Prostate gland (tissue), 2 donors: ENCODE measurements at places on chromosomes 7 and 10.
A peak's percentile ranks its signal among the peaks of the same experiment; 100 is the strongest.

DNA sequence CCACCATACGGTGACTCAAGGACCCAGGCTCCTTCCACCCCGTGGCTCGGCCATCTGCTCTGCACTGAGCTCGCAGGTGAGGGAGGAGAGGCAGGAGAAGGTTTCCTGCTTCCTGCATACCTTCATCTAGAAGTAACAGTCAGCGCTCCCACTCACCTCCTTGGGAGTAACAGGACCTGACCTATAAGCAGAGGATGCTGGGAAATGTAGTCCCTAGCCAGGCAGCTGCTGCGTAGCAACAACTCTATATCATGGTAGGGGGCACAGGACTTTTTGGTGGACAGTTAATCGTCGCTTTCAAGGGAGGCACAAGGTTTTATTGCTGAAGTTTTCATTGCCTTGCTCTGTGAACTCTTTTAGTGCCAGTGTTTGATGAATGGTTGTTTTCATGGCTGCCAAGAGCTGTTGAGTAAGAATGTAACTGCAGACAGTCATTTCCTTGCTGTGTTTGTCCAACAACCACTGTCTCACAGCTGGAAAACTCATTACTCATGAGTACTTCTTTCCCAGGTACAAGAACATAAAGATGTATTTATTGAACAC lies 10.2 kb upstream of the ZFYVE27 start:
- peak; percentile 43 for DNase-seq

GRCh38 chr7:1593091-1593866 lies 23.4 kb upstream of the PSMG3 start:
- no peak for DNase-seq

DNA sequence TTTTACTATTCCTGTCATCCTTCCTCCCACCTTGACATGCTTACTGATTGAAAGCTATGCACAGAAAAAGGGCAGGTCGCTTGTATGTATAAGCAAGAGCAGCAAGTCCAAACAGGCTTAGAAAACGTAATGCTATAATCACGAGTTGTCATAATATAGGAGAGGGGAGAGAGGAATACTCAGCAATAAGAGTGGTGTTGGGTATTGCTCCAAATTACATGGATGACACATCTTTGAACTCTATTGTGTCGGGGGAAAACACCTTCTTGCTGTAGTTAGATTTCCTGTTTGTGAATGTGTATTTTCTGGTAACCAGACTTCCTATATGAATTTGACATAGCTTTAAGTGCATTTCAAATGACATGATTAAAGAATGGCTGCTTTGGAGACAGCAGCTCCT lies 7.5 kb downstream of the MET start:
- no peak for DNase-seq

DNA sequence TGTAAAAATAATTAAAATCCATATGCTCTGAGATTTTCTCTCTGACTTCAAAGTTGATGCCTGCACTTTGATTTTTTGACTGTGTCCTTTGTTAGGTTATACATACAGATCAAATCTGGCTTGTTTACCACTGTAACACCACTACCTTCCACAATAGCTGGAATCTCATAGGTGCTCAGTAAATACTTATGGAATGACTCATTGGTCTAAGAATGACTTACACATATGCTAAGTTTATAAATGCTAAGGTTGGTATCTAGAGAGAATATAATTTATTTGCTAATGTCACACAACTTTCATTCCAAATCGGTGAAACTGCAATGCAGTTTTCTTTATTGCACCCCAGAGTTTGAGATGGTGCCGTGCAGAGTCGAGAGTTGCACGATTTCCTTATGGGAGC lies 578.5 kb downstream of the SH2D4B start:
- no peak for DNase-seq

DNA sequence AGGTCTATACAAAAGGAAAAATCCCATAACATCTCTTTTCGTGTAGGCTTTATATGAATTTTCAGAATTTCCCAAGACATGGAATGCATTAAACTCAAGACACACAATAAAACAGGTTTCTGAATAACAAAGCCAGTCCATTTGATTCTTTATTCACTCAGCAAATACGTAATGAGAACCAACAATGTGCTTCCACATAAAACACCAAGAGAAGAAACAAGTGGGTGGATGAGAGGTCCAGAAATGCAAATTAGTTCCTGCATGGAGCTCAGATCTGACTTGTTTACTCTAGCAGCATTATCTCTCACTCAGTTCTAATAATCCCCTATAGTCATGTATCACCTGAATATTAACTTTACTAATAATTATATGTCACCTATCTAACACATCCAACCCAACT lies 249.5 kb downstream of the LRRTM3 start:
- DNase-seq, result no peak

DNA sequence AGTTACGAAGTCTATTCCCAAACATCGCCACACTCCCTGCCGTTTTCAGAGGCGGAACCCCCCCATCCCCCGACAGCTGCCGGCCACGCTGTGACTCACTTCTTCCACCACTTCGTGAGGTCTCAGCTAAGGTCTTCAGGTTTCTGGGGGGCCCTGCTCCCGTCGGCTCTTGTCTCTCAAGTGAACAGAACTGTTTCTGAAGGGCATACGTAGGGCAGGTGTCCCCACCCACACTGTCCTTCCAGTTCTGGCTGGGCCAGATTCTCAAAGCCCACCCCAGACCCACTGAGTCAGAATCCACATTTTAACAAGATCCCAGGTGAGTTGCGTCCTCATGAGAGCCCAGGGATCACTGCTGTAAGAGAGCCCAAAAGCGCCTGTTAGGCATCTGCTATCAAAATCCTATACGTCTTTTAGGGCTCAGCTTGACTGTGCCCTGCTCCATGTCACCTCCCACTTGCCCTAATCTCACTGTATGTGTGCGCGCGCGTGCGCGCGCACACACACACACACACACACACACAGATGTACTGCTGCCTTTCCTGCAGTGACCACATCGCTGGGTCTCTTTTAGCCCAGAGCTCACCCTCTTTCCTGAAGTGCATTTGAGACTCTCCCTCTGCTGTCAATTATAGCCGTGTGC lies 78.8 kb downstream of the PROSER2 start:
- no peak for DNase-seq

- DNase-seq, result no peak
Measured at GRCh38 chr7:48049850-48050249, 14.5 kb downstream of the C7orf57 start.

GRCh38 chr7:30308389-30308788 lies 24.0 kb downstream of the ZNRF2 start:
- no peak for DNase-seq

GRCh38 chr10:32112055-32112454 lies 55.8 kb upstream of the KIF5B start:
- no peak for DNase-seq

DNA sequence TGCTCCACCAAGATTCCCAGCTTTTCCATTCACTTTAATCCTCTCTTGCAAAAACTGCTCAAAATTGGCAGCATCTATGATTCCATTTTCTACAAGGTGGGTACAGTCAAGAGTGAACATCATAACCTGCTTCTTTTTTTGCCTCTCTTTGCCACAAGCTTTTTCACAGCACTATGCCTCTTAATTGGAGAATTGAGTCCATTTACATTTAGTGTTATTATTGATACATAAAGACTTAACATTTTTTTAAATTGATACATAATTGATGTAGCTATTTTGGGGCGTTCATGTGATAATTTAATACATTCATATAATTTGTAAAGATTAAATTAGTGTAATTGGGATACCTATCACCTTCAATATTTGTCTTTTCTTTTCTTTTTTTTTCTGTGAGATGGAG lies 18.8 kb downstream of the AS3MT start:
- no peak for DNase-seq

GRCh38 chr7:104909096-104909495 lies 104.9 kb upstream of the KMT2E start:
- no peak for DNase-seq

- DNase-seq, result peak; percentile 29
Measured at GRCh38 chr7:150406567-150407421, 27.7 kb downstream of the ZNF775 start.

DNA sequence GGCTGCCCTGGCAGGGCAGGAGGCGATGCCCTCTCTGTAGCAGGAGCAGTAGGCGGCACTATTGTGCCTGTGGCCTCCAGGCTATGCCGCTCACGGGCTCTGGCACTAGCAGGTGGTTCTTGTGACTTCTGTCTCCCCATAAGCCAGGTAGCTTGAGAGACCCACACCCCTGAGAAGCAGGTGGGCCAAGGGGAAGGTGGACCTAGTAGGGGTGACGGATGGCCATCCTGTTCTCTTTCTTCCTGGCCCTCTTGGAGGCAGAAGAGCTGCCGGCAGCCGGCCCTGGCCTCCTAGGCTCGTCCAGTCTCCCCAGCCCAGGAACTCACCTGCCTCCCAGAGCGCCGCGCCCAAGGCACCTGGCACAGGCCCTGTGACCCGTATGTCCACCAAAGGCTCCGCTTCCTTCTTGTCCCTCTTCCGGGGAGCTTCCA lies 15.4 kb downstream of the MMRN2 start:
- DNase-seq, result no peak

- DNase-seq, result no peak
Measured at GRCh38 chr7:22433710-22434460, 66.1 kb downstream of the STEAP1B start.

DNA sequence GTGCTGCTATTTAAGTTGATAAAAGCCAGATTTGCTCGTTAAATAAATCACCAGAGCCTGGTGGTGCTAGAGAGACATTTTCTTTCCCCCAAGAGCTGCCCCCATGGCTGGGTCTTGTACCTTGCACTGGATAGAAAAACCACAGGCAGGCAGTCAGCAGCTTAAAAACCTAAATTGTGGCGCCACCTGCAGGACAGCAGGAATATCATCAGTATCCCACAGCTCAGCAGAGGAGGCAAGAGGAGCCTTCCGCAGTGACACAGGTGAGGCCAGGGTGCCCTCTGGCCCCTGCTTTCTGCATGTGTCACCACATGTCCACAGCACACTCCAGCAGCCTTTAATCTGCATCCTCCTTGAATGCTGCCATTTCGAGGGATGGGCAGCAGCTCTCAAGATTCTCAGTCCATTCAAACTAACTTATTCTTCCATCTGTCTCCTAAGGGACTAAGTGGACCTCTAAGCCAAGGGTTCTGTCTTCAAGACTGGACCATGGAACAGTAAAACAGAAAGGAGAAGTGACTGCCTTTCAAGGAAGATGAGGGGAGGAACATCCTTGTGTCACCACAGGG lies 4.5 kb upstream of the PLXNA4 start:
- peak; percentile 76 for DNase-seq

DNA sequence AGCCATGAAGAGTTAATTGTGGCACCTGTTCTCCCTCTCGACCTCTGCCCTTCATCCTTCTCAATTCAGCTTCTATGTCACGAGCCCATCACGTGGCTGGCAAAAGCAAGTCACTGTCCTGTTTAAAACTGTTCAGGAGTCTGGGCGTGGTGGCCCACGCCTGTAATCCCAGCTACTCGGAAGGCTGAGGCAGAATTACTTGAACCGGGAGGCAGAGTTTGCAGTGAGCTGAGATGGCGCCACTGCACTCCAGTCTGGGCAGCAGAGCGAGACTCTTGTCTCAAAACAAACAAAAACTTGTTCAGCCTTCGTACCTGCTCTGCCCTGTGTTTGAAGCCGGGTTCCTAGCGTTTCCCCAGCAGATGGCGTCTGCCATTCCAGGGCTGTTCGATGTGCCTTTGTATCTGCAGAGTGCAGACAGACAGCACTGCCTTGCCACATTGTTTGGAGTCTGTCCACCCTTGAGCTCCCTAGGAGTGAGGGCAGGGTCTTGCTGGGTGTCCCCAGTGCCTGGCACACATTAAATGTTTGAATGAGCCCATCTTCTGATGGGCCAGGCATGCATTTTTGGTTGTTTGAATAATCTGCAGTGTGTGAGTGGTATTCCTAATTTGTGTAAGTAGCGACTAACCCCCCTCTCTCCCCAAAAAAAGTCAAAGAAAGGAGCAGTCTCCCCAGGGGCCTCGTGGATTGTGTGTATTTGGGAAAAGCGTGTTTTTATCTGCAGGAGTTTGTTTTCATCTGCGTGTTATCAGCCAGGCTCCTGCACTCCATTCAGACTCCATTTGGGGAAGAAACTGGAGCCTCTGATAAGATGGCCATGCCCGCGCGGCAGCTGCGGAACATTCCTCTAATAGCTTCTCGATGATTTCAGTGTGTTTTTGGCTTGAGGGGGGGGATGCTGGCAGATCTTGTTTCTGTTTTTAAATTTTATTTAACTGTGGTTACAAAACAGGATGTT lies 61.2 kb downstream of the DNAJB6 start:
- no peak for DNase-seq

GRCh38 chr7:81887098-81888090 lies 117.5 kb upstream of the HGF start:
- no peak for DNase-seq

- DNase-seq, result no peak
Measured at GRCh38 chr10:47330804-47331203, 8.6 kb downstream of the GDF2 start.

GRCh38 chr7:24665564-24666294 lies 91.5 kb downstream of the GSDME start:
- peak; percentile 29 for DNase-seq

DNA sequence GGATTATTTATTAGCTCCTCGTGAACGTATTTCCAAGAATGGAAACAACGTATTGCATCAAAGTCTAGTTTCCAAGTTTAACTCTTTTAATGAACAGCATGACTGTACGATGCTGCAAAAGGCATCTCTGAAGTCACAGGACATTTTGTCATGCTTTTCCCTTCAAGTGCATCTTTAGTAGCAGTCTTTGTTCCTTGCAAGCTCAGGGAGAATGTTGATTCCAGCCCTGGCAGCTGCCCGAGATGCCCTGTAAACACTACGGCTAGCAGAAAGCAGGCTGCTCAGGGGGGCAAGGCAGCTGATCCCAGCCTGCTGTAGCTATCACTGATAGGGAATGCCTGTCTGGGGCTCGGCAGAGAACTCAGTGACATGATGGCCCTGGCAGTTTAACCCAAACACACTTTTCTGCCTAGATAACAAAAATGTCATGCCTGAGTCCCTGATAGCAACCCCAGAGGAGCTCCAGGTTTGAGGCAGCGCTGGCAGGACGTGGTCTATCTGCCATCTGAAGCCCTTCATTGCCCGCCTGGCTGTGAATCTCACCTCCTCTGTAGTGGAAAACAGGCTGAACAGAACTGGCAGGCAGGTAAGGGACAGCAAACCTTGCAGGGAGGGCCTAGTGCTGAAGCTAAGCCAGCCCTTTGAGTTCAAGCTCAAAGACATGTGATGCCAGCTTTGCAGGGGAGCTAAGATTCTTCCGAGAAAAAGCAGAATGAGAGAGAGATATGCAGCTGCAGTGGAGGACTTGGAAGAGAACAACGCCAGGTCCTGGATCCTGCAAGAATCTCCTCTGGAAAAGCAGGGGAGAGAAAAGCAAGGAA lies 264.6 kb downstream of the SNX10 start:
- DNase-seq, result no peak

GRCh38 chr10:55653531-55653930 lies 707.5 kb downstream of the ZWINT start:
- DNase-seq, result no peak

- no peak for DNase-seq
Measured at GRCh38 chr10:11285171-11285570, 267.5 kb downstream of the CELF2 start.

GRCh38 chr7:121002048-121002756 lies 13.7 kb downstream of the CPED1 start:
- DNase-seq, result no peak
